Brain microvascular endothelial cell (primary cell): ENCODE measurements at places on chromosomes 5 and 9.

DNA sequence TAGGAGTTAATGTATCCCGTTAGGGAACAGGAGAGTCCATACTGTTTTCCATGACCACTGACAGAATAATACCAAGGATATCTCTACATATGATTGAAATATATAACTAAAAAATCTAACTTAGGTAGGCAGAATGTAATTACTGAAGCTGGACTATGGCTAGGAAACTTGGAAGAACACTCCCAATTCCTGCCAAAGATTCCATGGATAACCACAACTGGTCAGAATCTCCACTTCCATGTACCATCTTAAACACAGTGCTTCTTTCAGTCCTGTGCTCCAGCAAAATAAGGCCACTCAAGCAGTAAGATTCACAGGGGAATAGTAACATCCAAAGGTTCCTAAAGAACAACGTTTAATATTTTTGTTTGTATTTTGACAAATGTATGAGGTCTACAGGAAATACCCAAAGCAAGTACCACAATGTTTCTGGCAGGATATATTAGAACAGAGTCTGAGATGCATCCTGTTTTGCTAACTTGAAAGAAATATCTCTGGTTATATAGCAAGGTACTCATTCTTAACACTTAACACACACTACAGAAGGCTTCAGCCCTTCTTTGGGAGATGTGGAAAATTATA is 295.0 kb downstream of the ADAMTS6 start:
- DNase-seq: no peak

DNA sequence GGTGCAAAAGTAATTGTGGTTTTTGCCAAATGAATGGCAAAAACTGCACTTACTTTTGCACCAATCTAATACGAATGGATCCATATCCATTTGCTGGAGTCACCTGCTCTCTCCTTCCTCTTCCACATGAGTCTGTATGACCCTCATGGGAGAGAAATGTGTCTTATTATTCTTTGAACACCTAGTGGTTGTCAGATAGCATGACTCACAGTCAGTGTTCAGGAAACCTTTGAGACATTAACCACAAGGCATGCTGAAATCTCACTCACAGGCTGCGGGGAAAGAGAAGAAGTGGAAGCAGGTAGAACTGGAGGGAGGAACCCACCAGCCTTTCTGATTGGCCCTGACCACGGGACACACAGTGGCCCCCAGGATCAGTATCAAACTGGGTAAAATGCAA is 222.8 kb upstream of the KLF4 start:
- DNase-seq: peak; percentile 56

GRCh38 chr5:59506285-59506877 is 387.1 kb downstream of the PDE4D start:
- no peak for DNase-seq

GRCh38 chr5:91151947-91152346 is 231.2 kb downstream of the ARRDC3 start:
- DNase-seq: peak; percentile 83

- DNase-seq: peak; percentile 5
Observed at GRCh38 chr5:102627315-102627714, 127.8 kb upstream of the PAM start.

GRCh38 chr9:134879664-134880483 is 736 bp upstream of the FCN2 start:
- DNase-seq: no peak
